ENCODE measurements at places on chromosomes 16 and 17.

GRCh38 chr16:79008869-79009179 is 591.7 kb downstream of the MAF start:
- DNase-seq = no peak

DNA sequence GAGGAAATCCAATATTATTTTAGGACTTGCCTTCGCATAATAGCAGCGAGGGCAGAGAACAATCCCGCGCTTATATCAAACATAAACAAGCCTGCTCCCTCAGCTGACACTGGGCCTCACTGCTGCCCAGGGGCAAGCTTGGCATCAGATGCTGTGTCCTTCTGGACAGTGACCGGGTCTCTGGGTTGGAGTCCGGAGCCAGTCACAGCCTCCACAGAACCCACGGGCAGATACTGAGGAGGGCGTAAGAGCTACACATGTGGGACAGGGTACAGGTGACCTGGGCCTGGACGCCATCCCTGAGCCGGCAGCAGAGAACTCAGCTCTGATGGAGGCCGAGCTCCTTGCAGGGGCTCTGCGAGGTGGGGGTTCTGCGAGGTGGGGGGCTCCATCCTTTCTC is 14.7 kb upstream of the ZNF469 start:
- DNase-seq = no peak

GRCh38 chr17:51702963-51703360 is 442.6 kb downstream of the UTP18 start:
- DNase-seq = no peak

DNA sequence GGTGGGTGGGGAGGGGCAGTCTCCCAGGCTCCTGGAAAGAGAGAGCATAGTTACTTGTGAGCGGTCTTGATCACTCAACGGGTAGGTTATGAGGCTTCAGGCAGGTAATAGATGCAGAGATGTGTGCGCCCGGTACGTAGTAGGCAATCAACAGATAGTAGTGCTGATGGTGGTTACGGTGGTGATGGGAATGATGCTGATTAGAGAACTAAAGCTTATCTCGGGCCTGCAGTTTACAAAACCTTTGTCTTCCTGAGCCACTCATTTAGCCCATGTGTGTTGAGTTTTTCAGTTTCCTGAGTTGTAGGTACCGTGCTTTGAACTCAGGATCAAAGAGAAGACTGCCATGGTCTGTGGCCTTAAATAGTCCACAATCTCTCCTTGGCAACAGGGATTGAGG is 401.0 kb downstream of the SNX29 start:
- DNase-seq = no peak

GRCh38 chr16:66381585-66382170 is 15.2 kb downstream of the CDH5 start:
- DNase-seq = no peak

GRCh38 chr17:34549966-34550365 is 29.4 kb upstream of the TMEM132E start:
- DNase-seq = no peak

DNA sequence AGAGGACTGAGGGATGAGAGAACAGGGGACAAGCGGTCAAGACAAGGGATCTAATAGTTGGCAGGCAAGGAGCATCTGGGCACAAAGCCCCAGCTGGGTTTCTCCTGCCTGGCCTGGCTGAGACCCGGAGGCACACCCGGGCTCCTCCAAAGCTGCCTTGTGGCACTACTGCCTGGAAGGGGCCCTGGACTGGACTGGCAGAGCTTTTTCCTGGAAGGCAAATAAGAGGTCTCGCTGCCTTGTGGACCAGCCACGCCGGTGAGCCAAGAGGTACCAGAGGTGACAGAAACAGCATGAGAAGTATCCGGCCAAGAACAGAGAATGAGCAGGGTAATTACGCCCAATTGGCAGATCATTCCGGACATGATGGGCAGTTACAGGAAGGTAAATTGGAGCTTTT is 64.6 kb downstream of the GTF3C1 start:
- DNase-seq = no peak

DNA sequence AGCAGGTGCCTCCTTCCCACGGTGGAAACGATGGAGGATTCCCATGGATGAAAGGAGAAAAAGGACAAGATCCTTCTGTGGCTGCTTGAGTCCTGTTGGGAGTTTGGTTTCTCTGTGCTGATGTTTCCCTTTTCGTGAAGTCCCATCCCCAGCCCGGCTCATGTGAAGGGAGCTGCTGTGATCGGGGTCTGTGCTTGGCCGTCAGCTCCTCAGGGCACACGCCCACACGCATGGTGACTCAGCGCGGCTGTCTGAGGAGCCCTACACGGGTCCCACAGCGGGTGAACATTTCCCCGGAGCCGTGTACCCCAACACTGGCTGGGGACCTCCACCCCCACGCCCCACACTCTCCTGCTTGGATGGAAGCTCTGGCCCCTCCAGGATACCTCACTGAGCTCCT is 44.5 kb upstream of the SSTR5 start:
- no peak for DNase-seq

- no peak for DNase-seq
Observed at GRCh38 chr16:79278506-79278905, 322.0 kb downstream of the MAF start.

DNA sequence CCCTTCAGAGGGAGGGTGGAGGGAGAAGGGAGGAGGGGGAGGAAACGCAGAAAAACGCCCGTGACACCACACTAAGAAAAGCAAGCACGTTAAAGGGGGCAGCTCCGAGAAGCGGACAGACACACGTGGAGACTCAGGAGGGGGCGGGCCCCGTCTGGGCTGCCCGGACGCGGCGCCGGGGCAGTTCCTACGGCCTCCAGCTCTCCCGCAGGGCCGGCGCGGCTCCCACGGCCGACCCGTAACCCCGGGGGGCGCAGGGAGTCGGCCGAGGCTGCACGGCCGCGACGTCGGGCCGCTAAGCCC is 362 bp downstream of the KLHDC4 start:
- no peak for DNase-seq

- DNase-seq = no peak
Observed at GRCh38 chr16:68951991-68952877, 108.9 kb downstream of the TANGO6 start.

DNA sequence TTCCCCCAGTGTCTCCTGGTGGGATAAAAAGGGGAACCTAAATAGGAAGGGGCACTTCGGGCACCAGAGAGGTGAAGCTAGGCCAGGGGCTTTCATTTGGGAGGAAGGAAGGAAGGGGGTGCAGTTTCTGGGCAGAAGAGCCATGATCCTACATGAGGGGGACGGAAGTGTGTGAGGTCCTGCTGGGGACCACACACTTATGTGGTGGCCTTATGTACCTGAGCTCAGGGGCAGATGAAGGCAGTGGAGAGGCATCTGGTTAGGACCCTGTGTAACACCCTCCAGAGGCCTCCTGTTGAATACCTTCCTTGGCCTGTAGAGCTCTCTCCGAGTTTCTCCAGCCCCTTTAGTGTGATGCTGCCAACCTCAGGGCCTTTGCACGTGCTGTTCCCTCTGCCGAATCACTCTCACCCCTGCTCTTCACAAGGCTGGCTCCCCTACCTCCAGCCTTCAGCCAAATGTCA is 21.2 kb downstream of the IGFBP4 start:
- DNase-seq = no peak

DNA sequence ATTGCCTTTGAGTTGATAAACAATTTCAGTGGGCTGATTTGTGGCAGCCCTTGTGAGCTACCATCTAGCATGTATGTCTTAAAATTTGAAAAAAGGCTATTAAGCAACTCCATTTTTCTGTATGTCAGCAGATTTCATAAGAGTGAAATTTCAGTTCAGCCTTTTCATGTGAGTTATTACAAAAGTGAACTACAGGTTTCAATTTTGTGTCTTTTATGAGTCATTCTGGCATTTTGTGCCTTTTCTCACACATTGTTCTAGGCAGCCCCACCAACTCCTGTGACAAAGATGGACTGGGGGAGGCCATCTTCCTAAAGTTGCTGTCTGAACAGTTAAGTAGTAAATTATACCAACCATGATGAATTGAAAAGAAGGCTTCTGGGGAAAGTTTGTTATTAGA is 52.1 kb downstream of the USP10 start:
- no peak for DNase-seq

GRCh38 chr16:6527646-6528045 is 805.0 kb upstream of the RBFOX1 start:
- no peak for DNase-seq

DNA sequence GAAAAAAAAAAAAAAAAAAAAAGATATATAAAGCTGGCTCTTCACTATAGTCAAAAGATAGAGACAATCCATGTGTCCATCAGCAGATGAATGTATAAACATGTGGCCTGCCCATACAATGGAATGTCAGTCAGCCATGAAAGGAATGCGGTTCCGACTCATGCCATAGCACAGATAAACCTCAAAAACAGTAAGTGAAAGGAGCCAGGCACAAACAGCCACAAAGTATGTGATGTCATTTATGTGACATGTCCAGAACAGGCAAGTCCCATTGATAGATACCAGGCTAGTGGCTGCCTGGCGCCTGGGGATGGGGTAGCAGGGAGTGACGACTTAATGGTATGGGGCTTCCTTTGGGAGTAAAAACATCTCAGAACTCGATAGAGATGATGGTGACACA is 155.7 kb downstream of the CMIP start:
- no peak for DNase-seq

DNA sequence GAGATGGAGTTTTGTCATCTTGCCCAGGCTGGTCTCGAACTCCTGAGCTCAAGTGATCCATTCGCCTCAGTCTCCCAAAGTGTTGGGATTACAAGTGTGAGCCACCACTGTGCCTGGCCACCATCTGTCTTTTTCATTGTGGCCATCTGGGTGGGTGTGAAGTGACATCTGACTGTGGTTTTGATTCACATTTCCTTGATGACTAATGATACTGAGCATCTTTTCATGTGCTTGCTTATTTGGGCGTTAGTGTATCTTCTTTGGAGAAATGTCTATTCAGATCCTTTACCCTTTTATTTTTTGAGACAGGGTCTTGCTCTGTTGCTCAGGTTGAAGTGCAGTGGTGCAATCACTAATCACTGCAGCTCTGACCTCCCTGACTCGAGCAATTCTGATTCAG is 53.9 kb upstream of the ERN1 start:
- DNase-seq = no peak

DNA sequence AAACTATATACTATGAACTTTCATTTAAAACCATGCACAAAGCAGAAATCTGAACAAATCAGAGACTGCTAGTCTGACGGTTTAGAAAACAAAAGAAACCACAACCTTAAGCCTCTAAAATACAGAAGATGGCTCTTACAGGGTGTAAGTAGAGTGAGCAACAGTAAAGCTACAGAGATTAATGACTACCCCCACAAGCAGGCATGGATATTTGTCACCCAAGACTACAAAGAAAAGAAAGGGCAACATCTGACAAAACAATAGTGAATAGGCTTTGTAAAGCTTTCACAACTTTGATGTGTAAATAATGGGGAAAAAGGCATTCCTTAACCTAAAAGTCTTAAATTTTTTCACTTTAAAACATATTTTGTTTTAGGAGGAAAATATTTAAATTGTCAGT is 75.0 kb downstream of the SPAG9 start:
- peak; percentile 7 for DNase-seq

- no peak for DNase-seq
Observed at GRCh38 chr16:89320782-89321501, 103.4 kb downstream of the ZNF778 start.

GRCh38 chr17:77571155-77571981 is 387.1 kb upstream of the TNRC6C start:
- no peak for DNase-seq

- DNase-seq = no peak
Observed at GRCh38 chr16:4517812-4518680, 20.5 kb downstream of the CDIP1 start.

- no peak for DNase-seq
Observed at GRCh38 chr16:72226136-72226535, 54.2 kb upstream of the PMFBP1 start.

GRCh38 chr17:3531266-3532101 is 26.1 kb downstream of the TRPV3 start:
- no peak for DNase-seq

DNA sequence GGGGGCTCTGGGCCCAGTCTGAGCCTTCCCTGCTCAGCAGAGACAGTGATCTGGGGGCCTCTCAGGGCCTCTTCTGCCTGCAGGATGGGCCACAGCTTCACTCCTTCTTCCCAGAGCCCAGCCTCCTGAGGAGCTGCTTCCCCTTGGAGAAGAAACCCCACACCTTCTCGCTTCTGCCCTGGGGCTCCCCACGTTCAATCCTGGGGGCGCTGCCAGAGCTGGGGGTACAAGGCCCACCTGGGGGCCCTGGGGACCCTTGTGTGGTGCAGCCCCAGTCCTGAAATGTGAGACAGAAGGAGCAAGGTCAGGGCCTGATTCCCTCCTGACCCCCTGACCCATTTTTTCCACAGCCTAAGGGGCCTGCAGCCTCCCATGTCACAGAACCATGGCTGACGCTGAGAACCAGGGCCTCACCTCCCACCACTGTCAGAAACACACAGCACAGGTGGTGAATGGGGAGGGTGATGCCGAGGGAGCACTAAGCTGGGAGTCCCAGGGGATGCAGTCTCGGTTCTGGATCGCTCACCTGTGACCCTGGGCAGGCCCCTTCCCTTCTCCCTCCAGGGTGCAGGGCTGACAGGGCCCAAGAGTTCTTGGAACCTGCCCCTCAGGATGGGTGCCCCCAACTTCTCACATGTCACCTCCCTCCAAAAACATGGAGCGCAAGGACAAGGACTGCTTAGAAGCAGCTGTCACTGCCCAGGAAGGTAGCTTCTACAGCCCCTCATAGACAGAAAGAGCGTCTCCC is 21.6 kb upstream of the MPO start:
- no peak for DNase-seq

DNA sequence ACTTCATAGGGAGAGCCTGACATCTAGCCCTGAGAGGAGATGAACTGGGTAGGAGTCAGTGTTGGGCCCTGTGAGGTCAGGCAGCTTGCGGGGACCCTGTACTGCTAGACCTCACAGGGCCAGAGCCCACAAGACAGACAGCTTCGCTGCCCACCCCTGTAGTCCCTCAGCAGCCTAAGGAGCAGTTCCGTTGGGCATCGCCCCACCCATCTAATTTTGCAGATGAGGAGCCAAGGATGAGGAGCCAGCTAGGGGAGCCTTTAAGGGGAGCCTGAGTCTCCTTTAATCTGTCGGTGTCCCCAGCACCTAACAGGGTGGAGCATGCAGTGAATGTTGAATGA is 755 bp upstream of the TUFM start:
- no peak for DNase-seq

DNA sequence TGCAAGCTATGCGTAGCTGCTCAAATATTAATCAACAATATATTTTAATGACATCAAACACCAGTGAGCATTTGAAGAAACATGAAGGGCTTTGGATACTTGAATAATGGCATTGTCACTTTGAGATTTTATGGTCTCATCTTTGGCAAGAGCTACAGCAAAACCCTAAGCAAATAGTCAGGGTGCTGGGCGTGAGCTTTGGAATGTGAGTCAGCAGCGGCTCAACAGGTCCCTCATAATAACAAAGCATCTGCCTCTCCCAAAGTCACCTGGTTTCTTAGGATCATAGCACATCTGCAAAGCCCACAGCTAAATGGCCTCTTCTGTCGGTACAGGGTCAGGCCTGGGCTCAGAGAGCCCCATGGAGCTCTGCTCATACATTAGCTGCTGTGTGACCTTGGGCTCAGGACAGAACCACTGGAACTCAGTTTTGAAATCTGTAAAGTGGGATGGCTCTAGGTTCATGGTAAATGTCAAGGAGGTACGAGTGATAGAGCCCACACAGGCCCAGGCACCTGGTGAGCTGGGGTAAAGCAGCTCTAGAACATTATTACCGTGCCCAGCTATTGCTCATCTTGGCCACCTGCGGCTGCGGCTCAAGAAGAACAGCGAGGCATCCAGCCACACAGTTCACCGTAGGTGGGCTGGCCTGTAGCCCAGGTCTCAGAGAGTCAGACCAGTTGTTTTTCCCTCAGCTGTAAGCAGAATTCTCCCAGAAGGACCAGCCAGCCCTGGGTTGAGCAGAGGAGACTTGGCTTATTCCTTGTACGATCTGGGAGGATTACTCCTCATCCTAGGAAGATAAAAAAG is 544.5 kb upstream of the CDH11 start:
- no peak for DNase-seq

Data from NCI-H774 (cell line).